Esophagus squamous epithelium (tissue), 5 donors: ENCODE measurements at places on chromosomes 2 and 18.

DNA sequence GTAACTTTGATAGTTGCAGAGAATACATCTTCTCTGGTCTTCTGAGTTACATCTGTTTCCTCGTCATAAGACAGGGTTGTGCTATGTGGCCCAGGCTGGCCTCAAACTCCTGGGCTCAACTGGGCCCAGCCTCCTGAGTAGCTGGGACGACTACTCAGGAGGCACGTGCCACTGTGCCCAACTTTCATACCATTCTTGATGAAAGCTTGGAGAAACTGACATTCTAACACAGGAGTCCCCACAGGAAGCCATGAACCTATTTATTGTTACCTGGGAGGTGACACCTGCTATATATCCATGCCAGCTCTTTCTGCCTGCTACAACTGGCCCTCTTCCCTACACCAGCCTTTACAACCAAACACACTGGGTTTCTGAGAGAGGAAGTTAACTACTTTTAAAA lies 19.1 kb downstream of the EIF2AK3 start:
- no peak for DNase-seq

- DNase-seq, result no peak
Measured at GRCh38 chr2:151482171-151482725, 72.5 kb downstream of the RIF1 start.

GRCh38 chr18:30925795-30926194 lies 116.7 kb downstream of the DSC3 start:
- no peak for DNase-seq

DNA sequence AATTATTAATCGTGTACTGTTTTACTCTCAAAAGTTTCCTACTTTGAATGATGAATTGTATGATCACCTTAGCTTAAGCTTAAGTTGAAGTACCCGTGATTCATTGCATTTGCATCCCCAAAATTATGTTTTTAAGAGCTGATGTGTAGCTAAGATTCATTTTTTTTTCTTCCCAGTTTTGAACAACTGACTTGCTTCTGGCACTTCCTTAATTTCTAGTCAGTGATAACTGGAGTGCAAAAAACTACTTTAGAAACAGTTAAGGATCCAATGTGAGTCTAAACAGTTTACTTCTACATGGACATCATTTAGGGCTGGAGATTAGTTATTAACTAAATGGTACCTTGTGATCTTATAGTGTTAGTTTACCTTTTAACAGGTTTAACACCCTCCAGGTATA lies 124.0 kb upstream of the CAVIN2 start:
- no peak for DNase-seq

GRCh38 chr18:44792456-44793061 lies 111.9 kb downstream of the SETBP1 start:
- DNase-seq, result no peak

GRCh38 chr2:169072163-169072925 lies 3.0 kb downstream of the DHRS9 start:
- DNase-seq, result no peak

DNA sequence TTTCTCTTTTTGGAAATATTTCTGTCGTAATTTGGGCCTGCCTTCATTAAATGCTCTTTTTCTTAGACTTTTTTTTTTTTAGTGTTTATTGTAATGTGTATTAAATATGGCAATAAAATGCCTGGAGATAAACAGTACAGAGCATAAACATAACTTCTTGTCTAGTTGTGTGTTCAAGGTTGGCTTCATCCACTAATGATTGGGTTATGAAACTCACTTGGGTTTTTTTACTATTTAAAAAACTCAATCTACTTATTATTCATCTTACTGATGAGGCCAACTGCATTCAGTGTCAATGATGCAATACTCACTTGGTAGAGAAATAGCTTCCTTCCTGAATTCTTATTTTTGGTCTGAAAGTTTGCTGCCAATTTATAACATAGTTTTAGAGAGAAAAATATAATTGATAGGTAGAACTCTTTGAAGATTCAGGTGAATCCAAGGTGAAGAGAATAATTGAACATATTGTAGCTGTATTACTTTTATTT lies 144.2 kb upstream of the NABP1 start:
- DNase-seq, result no peak

- DNase-seq, result no peak
Measured at GRCh38 chr2:6554466-6554865, 311.2 kb downstream of the CMPK2 start.
